ENCODE measurements at places on chromosomes 12 and 14.

DNA sequence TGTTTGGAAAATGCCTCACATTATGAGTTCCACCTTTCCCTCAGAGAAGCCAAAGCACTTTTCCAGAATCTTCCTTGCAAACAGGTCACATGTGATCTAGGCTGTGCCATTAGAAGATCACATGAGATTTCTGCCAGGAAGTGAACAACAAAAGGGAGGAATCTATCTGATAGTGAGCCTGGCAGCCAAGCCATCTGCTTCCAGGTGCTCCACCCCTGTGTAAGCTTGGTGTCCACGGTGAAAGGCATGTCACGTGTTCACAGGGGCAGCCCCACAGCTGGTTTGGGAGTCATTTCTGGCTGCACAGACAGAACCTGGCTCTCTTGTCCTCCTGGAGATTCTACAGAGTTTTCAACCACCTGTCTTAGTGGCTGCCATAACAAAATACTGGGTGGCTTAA is 3.5 kb upstream of the KSR2 start:
- DNase-seq: no peak

GRCh38 chr12:108886873-108887629 is 7.2 kb downstream of the DAO start:
- no peak for DNase-seq

DNA sequence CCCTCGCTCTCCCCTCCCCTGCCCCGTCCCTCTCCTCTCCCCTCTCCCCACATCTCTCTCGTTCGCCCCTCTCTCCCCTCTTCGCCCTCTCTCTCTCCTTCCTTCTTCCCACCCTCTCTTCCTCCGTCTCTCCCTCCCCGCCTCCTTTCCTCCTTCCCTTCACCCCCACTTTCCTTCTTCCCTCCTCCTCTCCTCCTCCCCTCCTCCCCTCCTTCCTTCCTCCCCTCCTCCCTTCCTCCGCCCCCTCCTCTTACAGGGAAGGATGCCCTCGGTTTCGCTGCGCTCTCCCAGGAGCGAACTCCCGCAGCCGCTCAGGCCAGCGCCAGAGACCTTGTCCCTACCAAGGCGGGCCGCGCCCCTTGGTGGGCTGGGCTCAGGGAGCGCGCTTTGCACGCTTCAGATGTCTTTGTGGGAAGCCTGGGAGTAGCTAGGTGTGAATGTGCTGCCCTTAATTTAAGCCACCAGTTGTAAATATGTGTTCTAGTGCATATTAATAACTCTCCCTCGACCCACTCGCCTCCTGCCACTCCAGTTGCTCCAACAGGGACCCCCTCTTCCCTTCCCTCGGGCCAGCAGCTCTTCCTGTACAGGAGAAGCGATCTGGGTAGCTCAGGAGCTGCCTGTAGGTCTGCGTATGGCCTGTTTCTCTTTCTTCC is 13.3 kb upstream of the MAP3K9 start:
- DNase-seq: no peak

DNA sequence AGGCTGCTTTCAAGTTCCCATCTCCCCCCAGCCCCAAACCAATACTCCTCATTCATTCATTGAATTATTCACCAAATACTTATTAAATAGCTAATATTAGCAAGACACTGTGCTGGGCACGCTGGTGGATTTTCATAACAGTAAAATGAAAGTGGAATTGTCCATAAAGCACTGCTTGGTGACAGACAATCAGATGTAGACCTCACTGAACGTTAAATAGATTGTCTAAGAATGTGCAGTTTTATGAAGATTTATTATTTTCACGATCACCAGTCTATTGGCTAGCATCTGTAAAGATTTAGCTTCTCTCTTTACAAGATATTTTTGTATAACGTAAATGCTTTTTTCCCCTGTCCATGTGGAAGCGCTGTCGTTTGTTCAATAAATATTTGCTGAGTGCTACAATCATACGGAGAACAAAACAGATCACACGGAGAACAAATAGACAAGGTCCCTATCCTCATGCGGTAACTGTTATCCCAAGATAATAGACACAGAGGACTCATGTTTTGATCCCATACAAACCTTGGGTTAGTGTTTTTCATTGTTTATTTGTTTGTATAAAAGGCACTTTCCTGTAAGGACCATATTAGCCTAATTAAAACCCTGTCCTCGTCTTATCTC is 397.6 kb downstream of the BCAT1 start:
- DNase-seq: no peak

DNA sequence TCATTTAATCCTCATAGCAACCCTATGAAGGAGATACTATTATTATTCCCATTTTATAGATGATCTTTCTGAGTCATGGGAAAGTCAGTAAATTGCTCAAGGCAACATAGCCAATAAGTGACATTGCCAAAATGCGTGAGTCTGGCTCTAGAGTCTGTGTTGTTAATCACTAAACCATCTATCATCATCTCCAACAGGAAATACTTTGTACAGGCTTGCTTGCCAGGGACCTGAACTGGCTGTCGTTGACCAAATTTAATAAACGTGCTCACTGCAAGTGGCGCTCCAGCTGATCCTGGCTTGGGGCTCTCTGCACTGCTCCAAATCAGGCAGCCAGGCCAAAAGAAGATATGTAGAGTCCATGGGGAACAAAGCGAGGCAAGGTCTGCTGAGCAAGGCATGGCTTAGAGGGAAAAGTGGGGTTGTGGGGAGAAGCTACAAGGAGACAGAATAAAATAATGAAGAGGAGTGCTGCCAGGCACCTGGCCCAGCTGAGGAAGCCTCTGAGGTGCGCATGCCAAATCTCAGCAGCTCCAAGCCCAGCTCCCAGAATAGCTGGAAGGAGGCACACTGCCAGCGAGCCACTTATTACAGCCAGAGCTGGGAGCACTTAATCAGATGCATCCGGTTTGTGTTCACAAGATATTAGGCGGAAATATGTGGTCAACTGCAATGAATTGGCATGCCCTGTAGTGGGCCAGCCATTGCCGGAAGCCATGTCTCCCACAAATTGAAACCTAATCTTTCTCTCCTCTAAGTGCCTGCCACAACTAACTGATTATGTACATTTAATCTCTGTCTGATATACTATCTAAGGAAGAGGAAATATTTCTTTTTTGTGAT is 43.3 kb upstream of the PTPRO start:
- DNase-seq: peak; percentile 30

DNA sequence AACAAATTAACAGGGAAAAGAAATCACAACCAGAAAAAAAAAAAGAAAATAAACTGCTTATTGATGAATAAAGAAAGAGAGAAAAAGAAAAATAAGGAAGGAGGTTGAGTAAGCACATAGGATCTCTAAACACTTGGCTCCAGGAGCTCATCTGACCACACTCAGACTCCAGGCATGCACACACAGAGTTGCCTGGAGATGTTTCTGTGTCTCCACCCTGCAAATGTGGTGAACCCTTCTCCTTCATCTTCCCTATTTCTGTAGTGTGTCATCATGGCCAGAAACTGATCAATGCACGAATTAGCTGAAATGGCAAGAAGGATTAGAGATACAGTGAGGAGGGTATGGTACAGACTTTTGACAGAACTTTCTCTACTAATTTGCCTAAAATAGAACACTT is 20.2 kb downstream of the OR4N2 start:
- DNase-seq: peak; percentile 96

DNA sequence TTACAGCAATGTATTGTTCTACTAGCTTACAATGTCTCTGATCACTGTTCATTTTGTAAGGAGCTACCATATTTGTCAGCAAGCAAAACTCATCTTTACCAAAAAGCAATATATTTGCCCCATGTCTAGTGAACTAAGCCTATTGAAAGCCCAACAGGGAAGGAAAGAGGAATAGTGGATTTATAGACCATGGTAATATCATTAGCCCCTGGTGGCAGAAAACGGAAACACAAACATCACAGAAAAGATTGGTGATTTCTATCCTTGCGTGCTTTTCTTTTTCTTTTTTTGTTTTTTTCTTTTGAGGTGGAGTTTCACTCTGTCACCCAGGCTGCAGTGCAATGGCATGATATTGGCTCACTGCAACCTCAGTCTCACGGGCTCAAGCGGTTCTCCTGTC is 1562.4 kb upstream of the TMEM132C start:
- no peak for DNase-seq

GRCh38 chr12:25115677-25116076 is 79.3 kb downstream of the DNAI7 start:
- DNase-seq: no peak

DNA sequence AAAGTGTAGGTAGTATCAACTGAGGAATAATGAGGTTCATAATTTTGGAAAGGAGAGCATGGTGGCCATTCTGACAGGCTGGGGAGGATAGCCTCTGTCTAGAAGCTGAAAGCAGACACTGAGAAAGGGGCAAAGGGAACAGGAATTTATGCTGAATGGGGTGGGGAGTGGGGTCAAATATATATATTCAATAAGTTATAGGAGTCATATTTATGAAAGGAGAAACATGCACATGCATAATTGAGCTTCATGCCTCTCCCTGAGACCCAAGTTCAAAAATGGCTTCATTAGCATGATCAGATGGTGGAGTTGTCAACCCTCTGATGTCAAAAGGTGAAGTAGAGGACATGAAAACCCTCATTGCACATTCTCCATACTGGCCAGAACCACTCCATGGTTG is 33.9 kb upstream of the ARID2 start:
- DNase-seq: no peak

- DNase-seq: no peak
Observed at GRCh38 chr12:127363392-127363791, 903.6 kb upstream of the TMEM132C start.

DNA sequence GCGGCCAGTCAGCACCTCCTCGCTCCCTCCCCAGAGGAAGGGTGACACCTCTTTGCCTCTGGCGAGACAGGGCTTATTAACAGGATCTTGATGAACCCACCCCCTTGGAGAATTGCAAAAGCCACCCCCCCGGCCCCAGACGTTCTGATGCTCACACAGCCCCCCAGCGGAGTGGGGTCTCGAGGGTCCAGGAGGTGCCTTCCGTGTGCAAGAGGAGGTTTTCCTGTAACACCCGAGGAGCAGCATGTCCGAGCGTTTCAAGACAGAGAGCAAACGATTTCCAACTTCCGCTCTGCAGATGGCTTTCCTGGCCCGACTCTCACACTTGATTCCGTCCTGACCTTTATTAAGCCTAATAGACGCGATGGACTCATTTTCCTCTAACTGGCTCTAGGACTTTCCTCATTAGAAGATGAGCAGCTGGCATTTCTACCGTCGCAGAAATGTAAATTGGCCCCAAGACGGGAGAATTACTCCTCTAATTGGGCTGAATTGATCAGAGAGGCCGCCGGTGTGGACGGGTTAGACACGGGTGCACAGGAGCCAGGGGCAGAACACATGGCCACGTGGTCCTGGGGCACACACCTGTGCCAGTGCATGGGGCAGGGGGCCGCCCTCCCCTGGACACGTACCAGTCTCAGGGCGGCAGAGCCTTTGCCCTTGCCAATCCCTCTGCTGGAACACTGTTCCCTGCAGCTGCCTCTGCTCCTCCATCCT is 84.4 kb downstream of the NOC4L start:
- no peak for DNase-seq

DNA sequence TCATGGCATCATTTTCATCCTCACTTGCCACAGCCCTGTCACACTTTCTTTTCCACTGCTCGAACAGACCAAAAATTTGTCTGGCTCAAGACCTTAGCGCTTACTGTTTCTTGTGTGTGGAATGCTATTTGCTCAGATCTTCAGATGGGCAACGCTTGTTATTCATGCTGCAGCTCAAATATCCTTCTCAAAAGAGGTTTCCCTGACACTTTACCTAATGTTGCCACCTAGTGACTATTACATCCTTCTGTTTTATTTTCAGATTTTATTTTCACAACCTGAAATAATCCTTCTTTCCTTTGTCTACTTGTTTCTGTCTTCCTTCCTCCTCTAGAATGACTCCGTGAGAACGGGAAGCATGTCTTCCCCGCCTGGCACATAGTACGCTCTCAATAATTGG is 5.6 kb downstream of the FBXO33 start:
- DNase-seq: no peak

GRCh38 chr12:59036973-59037762 is 116.9 kb upstream of the LRIG3 start:
- no peak for DNase-seq

- no peak for DNase-seq
Observed at GRCh38 chr12:79414252-79414651, 276.5 kb downstream of the PAWR start.

DNA sequence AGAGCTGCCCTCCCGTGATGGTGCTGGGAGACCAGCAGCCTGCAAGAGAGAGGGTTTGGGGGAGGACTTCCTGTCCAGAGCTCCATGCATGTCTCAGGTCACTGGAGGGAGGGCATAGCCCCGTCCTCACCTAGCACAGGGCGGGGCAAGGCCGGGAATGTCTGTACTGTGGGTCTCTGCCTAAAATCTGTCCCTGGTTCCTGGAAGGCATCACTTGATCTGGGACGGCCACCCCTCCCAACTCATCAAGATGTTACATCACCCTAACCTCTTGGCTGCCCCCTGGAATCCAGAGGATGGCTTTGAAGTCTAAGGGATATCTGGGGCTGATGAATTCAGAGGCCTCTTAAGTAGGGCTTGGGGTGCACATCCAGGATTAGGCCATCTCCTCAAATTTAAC is 37.0 kb upstream of the MEG3 start:
- DNase-seq: no peak

- no peak for DNase-seq
Observed at GRCh38 chr12:76646366-76646765, 86.8 kb upstream of the OSBPL8 start.

DNA sequence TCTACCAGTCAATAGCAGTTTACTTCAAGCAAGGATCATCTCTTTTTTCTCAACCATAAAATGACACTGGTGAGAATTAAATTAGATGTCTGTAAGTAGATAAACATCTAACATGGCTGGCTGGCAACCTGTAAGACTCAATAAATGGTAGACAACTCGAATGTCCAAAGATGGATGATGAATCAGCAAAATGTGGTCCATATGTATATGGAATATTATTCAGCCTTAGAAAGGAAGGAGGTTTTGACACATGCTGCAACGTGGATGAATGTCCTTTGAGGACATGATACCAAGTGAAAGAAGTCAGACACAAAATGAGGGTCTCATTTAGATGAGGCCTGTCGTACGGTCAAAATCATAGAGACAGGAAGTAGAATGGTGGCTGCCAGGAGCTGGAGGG is 46.2 kb downstream of the SPRING1 start:
- DNase-seq: no peak

- DNase-seq: no peak
Observed at GRCh38 chr12:1481326-1481725, 113.1 kb downstream of the FBXL14 start.

- no peak for DNase-seq
Observed at GRCh38 chr14:100652744-100653143, 65.5 kb upstream of the BEGAIN start.

- no peak for DNase-seq
Observed at GRCh38 chr12:108821407-108822397, 35.7 kb downstream of the SSH1 start.

DNA sequence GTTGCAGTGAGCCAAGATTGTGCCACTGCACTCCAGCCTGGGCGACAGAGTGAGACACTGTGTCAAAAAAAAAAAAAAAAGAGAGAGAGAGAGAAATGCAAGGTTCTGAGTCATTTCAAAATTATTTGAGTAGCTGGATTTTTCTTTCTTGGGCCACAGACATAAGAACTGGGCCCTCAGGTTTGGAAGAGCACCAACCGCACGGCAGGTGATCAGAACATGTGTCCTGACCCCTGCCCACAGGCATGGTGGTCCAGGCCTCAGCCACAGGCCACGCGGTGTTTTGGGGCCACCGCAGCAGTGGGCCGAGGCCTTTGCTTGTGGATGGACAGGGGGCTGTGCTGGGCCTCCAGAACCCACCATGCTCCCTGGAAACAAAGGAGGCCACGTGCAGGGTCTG is 126.7 kb downstream of the CALM1 start:
- peak; percentile 23 for DNase-seq

GRCh38 chr14:61288228-61288627 is 7.1 kb upstream of the TMEM30B start:
- no peak for DNase-seq
